ENCODE measurements at places on chromosomes 5 and 9.

DNA sequence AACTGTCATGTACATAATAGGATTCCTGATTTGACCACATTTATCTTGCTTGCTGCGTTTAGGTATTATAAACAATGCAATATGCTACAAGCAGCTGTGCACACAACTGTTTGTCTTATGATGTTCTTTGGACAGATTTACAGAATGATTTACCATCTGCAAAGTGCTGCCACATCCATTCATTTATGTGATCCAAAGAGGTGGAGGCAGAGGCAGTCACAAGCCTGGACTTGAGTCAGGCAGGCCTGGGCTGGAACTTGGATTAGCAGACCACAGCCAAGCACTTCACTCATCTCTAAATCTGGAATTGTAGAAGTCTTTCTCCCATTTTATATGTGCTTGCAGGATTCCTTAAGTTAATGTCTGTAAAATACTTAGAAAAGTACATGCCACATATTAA lies 149.0 kb downstream of the INSYN2B start:
- no peak for DNase-seq

GRCh38 chr9:37800631-37801286 lies at the start of gene DCAF10:
TSS of gene DCAF10 (plus strand) at chr9:37800797. CDS start at chr9:37800867, 70 bp downstream.
- DNase-seq = peak; percentile 79

DNA sequence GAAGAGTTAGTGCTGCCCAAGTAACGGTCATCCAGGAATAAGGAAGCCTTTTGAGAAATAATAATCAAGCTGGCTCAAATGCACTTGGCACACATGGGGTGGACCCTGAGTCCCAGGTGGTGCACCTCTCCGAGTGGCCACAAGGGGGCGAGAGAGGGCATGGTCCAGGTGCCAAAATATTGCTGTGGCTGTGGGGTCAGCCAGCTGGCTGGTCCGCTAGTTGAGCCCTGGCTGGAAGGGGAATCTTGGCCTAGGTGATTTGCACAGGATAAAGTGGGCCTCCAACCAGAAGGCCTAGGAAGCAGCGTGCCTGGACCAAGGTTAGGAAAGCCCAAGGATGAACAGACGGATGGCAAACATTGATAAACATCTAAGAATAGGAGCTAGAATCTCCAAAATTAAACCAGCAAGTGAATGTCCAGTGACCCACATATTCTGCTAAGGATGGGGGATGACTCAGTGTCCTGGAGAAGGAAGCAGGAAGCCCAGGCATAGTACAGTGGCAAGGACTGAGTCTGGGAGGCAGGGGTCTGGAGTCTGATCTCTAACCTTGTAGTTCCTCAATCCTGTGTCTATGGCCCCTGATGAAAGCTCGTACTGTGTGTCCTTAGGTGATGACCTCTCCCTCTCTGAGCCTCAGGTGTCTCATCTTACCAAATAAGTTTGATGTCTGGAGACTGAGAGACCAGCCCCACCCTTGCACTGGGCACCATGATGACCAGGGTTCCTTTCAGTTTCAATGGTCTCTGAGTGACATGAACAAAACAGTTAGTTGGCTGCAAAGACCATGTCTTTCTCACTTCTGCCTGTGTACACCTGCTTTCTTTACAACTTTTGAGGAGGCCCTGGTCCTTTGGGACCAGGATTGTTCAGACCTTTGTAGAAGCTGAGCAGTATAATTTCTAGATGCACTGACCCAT lies 19.2 kb upstream of the SHB start:
- DNase-seq = peak; percentile 44

DNA sequence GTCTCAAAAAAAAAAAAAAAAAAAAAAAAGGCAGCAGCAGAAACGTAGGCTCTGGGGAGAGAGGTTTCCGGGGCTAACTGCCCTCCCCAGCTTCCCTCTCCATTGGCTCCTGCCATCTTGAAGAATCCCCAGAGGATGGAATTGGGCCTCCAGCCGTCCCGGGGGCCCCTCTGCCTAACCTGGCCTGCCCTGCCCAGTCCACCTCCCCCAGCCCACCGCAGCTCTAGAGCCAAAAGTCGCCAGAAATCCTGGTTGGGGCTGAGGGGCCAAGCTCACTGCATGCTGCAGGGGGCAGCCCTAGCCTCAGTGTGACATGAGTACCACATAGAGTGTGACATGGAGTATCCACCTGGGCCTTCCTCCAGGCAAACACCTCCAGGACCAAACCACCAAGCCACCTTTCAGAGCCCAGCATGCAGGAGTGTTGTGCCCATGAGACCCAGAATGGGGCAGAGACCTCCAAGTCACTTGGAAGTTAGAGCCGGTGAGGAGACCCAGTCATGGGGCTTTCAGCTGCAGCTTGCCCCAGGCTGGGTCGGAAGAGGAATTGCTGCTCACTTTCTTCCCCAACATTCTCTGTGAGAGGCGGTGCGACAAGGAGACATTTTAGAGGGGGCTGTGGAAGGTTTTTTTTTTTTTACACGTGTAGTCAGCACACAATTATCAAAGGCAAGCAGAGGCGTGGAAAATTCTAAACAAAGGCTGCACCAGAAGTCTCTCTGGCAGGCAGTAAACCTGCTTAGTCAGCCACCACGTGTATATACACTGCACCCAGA lies 17.6 kb downstream of the CD74 start:
- no peak for DNase-seq

DNA sequence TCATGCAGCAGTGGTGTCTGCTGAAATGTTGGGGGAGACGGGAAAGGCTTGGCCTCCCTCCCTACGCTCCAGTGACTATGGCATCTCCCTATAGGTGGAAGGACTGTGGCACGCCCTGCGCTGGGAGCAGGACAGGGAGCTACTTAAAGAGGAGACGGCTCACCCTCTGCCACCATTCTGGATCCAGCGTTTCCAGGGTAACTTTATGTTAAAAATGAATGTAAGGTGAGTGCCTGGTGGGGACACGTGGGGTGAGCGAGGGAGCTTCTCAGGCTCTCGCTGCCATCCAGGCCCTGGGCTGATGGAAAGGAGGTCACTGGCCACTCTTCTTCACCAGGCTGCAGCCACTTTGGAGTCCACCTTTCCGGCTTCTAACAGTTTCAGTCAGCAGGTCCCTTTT lies 15.7 kb downstream of the PAEP start:
- DNase-seq = no peak

DNA sequence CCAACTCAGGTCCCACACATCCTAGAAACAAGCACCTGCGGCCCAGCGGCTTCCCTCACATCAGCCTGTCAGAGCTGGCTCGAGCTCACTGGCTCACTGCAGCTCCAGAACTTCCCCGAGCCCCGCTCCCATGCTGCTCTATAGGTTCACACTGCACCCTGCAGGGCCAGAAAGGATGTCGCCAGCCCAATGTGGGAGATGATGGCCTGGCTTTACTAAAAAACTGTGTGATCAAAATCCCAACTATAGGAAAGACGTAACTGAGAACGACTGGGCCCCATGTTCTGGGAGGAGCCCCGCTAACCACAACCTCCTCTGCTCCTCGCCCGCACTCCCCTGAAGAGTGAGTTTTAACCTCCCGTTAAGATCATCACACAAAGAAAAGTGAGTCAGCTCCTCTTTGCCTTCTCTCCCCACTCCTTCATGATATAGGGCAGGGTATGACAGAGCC lies 4.6 kb downstream of the SURF4 start:
- DNase-seq = peak; percentile 57

GRCh38 chr5:36279054-36279698 lies 22.5 kb downstream of the RANBP3L start:
- no peak for DNase-seq

DNA sequence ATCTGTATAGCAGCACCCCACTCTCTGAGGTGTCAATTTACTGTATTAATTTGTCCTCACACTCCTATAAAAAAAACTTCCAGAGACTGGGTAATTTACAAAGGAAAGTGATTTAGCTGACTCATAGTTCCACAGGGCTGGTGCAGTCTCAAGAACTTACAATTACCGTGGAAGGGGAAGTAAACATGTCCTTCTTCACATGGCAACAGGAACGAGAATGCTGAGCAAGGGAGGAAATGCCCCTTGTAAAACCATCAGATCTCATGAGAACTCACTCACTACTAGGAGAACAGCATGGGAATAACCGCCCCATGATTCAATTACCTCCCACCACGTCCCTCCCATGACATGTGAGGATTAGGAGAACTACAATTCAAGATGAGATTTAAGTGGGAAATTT lies 602.6 kb downstream of the MTRR start:
- no peak for DNase-seq

- DNase-seq = no peak
These were observed 264.8 kb downstream of the CETN3 start for GRCh38 chr5:90144625-90145327.

DNA sequence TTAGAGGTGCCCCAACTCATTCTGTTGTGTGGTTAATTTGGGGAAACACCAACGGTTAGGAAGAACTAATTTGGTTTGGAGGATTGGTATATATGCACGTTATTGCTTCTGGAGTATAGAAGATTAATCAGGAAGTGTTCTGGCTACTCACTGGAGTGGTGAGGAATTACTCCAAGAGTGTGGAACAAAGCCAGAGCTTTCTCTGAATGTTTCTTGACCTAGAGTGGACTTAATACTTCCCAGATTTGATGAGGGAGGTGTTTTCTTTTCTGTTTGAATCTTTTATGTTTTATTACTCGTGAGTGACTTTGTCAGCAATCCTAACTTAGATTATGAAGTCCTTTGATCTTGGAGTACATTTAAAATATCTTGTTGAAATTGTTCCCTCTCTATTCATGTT lies 163.7 kb downstream of the MAN2A1 start:
- DNase-seq = no peak

- no peak for DNase-seq
These were observed 45.8 kb upstream of the RGMB start for GRCh38 chr5:98727686-98728085.

GRCh38 chr5:107805824-107806223 lies 135.1 kb upstream of the EFNA5 start:
- DNase-seq = no peak

- DNase-seq = no peak
These were observed 108.6 kb upstream of the IRX2 start for GRCh38 chr5:2860101-2860500.

GRCh38 chr9:114475412-114476135 lies 29.7 kb downstream of the WHRN start:
- no peak for DNase-seq

GRCh38 chr5:145917288-145917687 lies 19.1 kb upstream of the SH3RF2 start:
- DNase-seq = no peak

- DNase-seq = no peak
These were observed 8.9 kb downstream of the ITGA1 start for GRCh38 chr5:52796516-52797103.

- DNase-seq = no peak
These were observed 70.7 kb downstream of the THBS4 start for GRCh38 chr5:80105698-80106439.

DNA sequence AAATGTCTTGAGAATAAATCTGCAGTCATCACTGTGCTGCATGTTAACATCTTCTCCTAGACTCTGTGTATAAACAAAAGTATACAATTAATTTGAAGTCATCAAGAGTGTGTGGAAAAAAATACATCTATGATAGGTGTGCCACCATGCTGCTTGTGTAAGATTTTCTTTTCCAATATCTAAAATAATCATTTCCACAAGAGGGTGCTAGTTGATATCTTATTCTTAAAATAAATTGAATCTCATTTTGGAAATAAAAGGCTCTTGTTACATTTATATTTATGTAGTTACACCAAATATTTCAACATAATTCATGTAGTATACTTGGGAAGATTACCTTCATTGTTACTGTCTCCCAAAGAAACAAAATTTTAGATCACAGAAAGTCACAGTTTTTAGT lies 14.1 kb upstream of the MOCS2 start:
- DNase-seq = no peak

DNA sequence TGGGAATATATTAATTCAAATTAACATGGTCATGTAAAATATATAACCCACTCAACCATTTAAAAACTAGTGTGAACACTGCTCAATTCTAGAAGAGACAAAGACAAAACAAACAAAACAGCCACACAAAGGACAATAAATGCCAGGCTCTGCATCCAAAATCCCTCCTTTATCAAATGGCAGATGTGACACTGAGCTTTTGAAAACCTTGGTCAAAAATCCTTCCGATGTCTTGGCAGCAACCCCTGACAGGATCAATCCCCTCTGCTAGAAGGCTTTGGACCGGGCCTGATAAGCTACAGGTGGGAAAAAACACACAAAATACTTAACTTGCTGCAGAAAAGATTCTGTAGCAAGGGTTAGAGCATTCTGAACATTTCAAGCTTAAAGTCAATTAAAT lies 61.5 kb downstream of the ZFR start:
- DNase-seq = no peak

DNA sequence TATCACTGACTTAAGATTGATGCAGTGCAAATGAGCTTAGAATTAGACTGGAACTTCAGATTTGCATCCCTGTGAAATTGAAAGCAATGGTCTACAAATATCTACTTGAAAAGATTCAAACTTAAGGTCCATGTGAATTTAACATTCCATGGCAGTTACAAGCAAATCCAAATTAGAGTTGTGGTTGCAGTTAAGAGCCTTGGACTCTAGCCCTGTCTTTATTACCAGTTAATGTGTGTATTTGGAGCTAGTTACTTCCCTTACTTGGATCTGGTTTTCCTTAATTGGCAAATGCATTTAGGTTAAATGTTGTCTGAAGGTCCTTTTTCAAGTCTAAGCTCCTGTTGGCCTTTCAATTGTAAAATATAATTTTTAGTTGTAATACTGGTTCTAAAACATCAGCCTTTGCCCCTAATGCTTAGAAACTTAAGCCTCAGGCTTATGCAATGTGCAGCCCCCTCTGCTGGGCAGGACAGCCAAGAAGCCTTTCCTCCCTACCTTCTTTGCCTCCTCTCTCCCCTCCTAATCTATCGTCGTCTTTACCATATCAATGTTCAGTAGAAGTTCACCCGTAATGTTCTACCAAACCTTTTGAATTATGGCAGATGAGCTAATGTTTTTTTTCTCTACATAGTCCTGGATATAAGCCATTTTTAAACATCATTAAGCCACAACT lies 59.5 kb downstream of the ERMP1 start:
- no peak for DNase-seq

DNA sequence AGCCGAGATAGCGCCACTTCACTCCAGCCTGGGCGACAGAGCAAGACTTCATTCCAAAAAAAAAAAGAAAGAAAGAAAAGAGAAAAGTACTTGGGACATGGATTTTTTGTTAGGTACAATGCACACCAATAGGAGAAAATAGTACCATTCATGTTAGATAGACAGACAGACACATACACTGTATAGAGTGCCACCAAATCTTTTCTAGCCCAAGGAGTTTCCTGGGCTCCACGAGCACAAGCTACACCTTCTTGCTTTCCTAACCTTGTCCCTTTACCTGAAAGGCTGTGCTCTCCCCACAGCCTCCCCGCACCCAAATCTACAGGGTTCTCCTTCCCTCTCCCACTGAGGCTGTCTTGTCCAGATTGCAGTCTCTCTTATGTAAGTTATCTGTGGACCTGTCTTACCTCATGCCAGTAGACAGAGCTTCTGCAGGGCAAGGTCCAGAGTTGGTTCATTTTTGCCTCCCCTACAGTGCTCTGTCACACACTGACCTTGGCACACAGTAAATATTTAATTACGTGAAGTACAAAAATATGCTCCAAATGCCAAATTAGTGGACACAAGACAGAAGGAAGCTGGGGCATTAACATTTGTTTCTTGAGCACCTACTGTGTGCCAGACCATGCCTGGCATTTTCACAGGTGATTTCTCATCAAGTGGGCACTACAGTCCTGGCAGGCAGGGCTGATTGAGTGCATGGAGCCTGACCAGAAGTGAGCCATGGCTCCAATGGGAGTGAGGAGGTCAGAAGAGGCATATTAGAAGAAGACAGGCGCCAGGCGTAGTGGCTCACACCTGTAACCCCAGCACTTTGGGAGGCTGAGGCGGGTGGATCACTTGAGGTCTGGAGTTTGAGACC lies 5.9 kb downstream of the ALAD start:
- no peak for DNase-seq

GRCh38 chr9:98225015-98225442 lies 30.4 kb downstream of the TBC1D2 start:
- no peak for DNase-seq
